Hematopoietic multipotent progenitor cell treated with erythropoietin and hydrocortisone succinate and interleukin-3 and kit ligand, for 8 days (in vitro differentiated cells): ENCODE measurements at places on chromosomes 6 and 20.

DNA sequence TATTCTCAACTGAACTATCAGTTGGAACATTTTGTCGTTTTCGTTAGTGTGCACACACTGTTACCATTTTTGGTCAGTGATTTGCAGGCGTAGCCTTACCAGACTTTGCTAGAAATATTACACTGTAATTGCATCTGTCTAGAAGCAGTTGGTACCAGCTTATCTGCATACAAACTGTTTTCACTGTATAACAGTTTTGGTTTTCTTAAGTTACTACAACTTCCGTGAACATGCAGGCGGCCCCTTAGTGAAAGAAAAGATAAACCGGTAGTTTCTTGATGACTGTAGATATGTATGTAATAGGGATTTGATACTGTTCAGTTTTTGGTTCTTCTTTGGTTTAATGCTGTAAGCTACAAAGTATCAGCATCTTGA is 1.3 kb downstream of the DSTN start:
- DNase-seq, result peak; percentile 64

GRCh38 chr6:43070028-43070632 is 6.0 kb upstream of the PTK7 start:
- DNase-seq, result peak; percentile 61

DNA sequence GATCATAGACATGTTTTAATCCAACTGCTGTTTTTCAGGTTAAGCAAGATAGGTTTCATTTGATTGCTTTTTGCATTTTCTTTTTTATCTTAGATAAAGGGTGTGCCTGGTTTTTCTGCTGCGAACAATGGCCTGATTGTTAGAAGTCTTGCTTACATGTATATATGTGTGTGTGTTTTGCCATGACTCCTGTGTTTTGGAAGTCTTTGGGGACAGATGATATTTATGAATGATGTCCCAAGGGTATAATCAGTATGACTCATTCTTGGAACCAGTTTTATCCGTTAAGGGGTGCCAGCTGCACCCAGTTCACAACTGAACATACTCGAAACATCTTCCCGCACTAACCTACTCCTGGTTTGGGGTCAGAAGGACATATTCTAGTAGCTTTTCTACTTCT is 230.1 kb upstream of the SUPT3H start:
- DNase-seq, result no peak

DNA sequence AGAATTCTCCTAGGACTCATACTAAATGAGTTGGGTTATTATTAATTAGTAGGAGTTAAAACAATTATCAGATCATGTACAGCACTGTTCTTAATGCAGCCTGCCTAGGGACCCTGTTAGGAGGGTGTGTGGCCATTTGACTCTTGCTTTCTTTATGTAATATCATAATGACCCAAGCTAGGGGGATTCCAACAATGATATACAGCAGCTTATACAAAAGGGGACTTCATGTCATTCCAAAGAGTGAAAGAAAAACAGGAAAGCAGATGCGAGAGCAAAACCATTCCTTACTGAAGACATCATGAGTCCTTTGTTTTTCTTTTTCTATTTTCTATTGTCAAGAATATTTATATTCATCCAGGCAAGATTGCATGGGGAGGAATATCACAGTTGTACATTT is 455.2 kb downstream of the PLCB1 start:
- no peak for DNase-seq

DNA sequence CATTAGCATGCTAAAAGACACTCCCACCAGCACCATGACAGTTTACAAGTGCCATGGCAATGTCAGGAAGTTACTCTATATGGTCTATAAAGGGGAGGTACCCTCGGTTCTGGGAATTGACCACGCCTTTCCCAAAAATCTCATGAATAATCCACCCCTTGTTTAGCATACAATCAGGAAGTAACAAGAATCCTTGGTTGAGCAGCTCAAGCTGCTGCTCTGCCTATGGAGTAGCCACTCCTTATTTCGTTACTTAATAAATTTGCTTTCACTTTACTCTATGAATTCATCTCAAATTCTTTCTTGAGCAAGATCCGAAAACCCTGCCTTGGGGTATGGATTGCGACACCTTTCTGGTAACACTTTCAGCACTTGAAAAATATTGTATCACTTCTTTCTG is 243.0 kb downstream of the BMP2 start:
- DNase-seq, result no peak

DNA sequence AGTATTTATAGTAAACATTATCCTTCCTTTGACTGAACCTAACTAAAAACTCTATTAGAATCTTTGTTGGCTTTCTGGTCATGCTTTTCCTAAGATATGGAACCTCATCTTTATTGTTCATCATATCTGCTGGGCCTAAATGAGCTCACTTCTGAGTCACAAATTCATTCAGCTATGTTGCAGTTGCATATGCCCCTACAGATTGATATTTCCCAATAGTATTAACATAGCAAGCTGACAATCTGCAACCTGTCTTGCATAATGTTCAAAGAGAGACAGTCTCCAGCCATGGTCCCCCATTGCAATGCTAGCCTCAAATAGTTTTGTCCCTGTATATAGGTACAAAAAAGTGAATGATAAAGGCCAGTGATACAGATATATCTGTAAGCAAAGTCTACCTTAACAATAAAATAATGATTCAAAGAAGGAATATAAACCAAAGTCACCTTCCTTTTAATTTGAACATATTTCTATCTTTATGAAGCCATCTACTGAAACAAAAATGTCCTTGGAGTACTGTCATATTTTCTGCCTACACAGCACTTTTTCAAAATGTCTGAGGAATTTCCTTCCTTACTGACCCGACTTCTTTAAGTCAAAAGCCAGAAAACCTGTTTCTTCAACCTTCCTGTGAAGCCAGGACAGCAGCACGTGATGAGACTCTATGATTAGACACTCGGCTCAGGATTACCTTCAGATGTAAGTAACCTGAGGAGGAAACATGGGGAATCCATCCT is 140.7 kb downstream of the UBE3D start:
- DNase-seq, result no peak

GRCh38 chr6:116387374-116387773 is 16.6 kb downstream of the DSE start:
- DNase-seq, result no peak

- no peak for DNase-seq
Measured at GRCh38 chr20:56454754-56455153, 13.7 kb upstream of the RTF2 start.

DNA sequence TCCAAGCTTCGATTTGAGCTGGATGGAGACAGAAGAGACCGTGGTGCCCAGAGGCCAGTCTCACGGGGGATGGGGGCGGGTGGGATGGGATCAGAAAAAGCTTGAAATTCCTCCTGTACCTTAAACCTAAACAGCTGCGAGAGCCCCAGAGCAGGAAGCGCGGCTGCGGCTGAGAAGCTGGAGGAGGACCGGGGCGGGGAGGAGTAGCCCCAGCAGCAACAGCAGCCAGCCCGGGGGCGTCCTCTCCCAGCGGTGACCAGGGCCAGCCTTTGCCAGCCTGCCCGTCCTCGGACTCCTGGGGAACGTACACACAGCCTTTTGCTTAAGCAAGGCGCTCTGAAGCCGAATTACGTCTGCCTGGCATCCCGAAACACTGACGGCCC is 17.4 kb upstream of the PRDM13 start:
- no peak for DNase-seq

DNA sequence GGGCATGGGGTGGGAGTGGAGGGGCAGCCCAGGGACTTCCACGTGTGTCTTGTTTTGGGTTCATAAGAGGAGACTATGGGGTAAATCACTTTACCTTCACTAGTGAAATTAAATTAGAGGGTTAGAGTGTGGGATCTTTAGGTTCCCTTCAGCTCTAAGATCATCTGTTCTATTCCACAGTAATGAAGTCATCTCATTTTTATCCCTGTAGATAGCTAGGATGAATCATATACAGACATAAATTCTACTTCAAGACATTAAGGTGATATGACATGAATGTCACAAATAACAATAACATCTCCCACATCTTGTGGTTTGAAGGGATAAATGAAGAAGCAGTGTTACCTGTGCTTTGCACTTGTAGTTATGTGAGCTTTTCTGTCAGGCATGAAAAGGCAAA is 83.8 kb downstream of the ELOVL4 start:
- DNase-seq, result no peak

DNA sequence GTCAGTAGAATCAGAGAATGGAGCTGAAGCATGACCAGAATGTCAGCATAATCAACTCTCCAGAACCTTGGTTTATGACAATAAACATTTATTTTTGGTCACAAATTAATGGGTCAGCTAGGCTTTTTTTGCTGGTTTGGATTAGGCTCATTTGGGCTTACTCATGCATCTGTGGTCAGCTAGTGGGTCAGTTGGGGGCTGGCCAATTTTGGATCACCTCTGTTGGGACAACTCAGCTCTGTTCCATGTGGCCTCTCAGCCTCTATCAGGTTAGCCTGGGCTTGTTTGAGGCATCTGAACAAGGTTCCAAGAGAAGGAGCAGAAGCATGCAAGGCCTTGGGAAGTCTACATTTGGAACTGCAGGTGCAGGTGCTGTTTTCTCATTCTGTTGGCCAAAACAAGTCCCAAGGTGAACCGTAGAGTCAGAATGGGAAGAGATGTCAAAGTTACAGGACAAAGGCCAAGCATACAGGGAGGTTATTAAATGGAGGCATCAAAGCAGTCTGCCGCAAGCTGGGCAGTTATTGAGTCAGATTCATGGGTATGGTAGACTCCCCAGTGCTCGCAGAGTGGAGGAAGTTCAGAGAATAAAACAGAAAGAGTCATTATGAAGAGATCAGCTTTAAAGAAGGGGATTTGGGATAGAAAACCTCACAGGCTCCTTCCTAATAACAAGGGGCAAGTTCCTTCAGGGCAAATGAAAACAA is 173.0 kb downstream of the PLCB4 start:
- DNase-seq, result no peak

GRCh38 chr20:25209911-25210310 is 14.4 kb downstream of the ENTPD6 start:
- no peak for DNase-seq
